ENCODE measurements at places on chromosomes 3 and 15.
A peak's percentile ranks its signal among the peaks of the same experiment; 100 is the strongest.

- DNase-seq, result no peak
Observed at GRCh38 chr3:141080431-141080830, 29.3 kb downstream of the SPSB4 start.

DNA sequence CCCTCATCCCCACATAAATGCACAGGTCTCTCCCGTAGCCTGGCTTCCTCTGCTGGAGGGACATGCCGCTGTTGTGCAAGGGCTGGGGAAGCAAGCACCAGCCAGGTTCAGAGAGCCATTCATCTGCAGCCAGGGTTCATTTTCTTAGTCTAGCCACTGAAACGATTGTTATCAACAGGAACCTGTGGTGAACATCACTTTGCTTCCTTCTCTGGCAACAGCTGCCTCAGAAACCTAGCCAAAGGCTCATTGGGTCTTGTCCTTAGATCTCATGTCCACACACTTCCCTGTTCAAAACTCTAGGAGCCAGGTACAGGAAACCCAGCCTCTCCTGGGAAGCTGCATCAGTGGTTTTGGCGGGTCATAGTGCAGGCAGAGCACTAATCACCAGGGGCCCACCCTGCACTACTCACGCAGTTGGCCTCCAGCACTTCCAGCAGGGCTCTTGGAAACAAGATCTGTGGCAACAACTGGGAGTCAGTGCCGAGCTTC is 47.0 kb downstream of the OXNAD1 start:
- peak; percentile 72 for DNase-seq

- no peak for DNase-seq
Observed at GRCh38 chr3:50117120-50117519, 28.4 kb downstream of the RBM5 start.

DNA sequence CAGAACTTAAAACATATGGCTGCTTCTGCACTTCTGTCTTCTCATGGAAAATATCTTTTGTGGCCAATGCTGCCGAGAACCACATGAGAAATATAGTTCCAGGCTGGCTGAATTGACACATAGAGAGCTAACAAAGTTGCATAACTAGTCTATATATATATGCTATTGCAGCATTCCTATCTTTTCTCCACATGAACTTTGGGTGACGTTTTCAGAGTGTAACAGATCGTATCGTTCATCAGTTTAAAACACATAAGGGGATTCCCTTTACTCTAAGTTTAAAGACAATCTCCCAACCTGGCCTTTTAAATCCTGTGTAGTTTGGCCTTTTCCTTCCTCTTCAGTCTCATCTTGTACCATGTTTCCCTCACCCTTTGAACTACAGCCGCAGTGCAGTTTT is 394.2 kb upstream of the CBLB start:
- DNase-seq, result no peak

DNA sequence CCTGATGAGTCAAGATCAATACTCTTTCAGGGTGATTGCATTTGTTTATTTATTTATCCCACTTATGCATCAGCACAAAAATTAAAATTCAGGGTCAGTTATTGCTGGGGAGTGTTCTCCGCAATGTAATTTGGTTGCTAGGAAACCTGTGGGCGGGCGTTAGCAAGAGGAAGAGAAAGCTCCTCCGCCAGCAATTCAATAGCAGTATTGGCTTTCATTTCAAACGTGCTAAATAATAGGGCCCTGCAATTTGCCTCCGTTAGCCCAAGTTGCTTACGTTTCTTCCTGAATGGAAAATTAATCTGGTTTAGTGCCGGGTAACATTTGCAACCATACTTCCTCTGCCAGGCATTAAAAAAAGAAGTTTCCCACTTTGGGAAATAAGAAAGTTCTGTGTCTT is 35.5 kb upstream of the PLCL2 start:
- DNase-seq, result peak; percentile 64

GRCh38 chr3:30612437-30613132 is 6.2 kb downstream of the TGFBR2 start:
- no peak for DNase-seq

GRCh38 chr3:171064461-171064860 is 37.9 kb upstream of the SLC2A2 start:
- no peak for DNase-seq

- no peak for DNase-seq
Observed at GRCh38 chr3:192861972-192862371, 55.7 kb downstream of the MB21D2 start.

DNA sequence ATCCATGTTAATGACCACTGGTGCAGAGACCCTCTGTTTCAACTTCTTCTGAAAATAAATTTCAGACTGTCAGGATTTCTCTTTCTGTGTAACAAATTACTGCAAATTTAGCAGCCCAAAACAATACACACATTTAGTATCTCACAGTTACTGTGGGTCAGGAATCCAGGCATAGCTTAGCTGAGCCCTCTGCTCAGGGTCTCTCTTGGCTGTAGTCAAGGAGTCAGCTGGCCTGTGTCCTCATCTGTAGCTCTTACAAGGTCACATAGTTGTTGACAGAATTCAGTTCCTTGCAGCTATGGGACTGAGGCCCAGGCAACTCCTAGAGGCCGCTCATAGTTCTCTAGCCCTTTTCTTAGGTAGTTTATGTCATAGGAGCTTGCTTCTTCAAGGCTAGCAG is 51.9 kb downstream of the NKIRAS1 start:
- no peak for DNase-seq

- DNase-seq, result no peak
Observed at GRCh38 chr3:82494977-82495489, 733.6 kb upstream of the GBE1 start.

DNA sequence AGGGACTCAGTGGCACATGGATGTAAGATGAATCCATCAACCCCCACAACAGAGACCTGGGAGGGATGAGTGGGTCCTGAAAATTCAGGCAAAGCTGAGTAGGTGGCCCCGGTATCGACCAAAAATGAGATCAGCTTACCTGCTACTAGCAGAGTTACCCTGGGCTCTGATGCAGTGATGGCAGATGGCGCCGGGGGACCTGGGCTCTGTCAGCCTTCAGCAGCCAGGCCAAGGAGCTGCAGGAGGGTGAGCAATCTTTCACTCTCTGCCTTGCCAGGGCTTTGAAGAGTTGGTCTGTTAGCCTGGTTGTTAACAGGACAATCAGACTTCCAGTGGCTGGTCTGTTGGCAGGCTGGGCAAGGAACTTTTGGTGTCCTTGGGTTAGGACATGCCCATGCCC is 1054.8 kb downstream of the SI start:
- no peak for DNase-seq

DNA sequence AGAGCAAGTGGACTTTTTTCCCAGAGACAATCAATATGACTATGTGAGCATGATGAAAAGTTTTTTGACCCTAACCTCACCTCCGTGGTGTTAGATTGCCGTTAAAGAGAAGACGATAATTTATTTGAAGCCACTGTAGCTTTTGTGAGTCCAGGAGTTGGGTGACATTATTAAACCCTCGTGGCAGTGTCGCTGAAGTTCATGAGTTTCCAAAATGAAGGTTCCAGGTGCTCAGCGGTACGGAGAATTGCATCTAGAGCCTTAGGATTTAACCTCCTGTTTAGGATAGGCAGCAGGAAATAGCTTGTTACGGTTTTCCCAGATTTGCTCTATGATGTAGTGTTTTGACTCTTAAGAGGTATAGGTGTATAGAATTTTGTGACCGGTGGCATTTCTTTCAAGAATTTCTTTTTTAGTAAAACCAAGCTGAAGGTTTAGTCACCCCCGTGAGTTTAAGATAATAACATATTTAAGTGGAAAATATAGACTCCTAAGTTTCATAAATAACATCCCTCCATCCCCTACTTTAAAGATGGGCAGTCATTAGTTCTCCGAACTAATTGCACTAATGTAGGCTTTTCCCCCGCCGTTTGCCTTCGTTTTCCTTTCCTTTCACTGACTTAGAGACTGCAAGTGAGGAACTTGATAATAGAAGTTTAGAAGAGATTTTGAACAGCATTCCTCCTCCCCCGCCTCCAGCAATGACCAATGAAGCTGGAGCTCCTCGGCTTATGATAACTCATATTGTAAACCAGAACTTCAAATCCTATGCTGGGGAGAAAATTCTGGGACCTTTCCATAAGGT is 2.0 kb downstream of the SMC4 start:
- DNase-seq, result no peak
